ENCODE measurements at places on chromosomes 11 and 22.

GRCh38 chr22:41833369-41834004 lies 582 bp downstream of the SREBF2 start:
- peak; percentile 52 for DNase-seq

GRCh38 chr22:27454807-27455450 lies 346.6 kb downstream of the MN1 start:
- no peak for DNase-seq

- DNase-seq: peak; percentile 79
Measured at GRCh38 chr11:125517116-125517770, 21.2 kb upstream of the FEZ1 start.

DNA sequence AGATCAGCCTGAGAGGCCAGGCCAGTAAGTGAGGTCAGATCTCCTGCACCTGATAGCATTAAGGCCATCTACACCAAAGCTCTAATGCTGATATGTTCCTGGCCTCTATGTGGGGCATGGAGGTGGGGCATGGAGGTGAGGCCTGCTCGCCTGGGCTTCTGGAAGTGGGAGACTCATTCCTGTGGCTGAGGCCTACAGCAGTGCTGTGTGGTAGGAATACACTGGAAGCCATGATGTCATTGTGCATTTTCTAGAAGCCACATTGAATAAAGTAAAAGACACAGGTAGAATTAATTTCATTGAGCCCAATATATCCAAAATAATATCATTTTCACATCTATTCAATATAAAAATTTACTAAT lies 2.7 kb downstream of the PNPLA3 start:
- DNase-seq: no peak

DNA sequence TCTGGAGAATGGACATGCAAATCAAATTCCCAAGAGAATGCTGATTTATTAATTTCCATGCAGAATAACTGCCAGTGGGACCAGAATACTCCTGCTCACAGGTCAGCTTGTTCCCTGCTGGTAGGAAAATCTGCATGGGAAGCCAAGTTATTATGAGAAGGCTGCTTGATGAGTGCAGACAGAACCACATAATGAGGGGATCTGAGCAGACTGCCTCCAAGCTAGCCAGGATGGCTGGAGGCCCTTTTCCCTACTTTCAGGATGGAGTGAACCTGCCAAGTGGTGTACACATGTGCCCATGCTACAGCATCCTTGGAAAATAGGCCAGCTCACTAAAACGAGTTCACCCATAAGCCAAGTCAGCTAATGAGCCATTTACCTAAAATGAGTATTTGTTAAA lies 55.2 kb upstream of the ZBED5 start:
- DNase-seq: no peak

DNA sequence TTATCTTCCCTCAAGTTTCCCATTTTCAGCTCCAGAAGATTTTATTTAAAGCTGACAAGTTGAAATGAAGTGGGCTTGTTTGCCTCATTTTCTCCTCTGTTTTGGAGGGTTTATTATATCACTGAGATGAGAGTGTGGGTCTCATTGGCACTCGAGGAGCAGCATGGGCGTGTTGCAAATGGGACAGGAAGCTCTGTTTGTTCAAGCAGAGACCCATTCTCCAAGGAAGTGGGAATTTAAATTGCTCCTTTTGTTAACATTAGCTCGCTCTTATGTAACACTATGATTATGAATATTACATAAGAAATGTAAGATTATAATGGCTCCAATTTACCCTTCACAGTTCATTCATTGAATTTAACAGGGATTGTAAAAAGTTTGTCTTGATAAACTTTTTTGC lies 317.7 kb upstream of the CTSC start:
- no peak for DNase-seq

- no peak for DNase-seq
Measured at GRCh38 chr11:36743039-36743438, 145.0 kb upstream of the RAG2 start.

DNA sequence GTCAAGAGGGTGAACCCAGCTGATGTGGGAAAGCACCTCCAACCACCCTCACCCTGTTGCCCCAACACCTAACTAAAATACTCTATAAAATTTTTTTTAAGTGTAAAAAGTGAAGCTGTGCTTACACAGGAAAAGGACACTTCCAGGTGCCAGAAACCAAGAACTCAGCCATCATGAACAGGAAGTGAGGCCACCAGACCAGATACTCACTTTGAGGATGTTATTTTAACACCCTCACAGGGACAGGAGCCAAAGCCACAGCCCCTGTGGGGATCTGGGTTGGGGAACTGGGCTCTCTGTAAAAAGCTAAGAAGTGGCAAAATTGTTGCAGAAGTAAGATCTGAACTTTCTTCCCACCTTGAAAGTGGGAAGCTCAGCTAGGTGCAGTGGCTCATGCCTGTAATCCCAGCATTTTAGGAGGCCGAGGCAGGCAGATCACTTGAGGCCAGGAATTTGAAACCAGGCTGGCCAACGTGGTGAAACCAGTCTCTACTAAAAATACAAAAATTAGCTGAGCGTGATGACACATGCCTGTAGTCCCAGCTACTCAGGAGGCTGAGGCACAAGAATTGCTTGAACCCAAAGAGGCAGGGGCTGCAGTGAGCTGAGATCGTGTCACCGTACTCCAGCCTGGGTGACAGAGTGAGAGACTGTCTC lies 3.8 kb downstream of the RSPH14 start:
- DNase-seq: peak; percentile 12

- DNase-seq: no peak
Measured at GRCh38 chr11:82930229-82930628, 28.7 kb downstream of the DDIAS start.

DNA sequence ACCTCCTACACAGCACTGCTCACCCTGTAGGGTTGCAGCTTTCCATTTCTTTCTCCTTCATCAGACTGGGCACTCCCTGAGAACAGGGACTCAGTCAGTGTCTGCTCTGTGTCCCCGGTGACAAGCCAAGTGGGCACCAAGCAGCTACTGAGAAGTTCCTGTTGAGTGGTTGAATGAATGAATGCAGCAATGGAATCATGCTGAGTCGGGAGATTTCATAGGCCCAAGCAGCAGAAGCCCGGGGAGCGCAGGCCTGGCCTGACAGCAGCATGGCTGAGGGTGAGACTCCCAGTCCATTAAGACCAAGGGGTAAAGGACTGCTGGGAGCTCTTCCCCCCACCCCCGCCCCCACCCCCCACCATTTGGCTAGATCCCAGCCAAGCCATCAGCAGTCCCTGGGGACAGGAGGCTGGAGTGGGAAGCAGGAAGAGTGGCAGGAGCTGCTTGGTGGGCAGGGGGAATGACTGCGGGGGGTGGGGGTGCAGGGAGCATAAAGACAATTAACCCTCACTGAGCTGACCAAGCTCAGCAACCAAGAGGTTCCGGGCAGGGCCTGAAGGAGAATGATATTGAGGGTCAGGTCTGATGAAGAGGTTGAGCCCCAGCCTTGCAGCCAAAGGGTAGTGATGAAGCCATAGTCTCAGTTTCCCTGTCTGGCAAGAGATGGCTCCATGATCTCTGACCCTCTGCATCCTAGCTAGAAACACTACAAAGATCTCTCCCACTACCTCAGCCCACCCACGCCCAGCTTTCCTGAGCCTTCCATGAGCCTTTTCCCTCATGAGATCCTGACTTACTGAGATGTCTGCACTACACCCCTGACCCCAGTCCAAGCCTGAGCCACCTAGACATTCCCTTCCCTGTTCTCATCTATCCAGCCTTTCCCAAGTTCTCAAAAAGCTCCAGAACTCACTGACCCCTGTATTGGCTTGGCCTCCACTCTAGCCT lies 2.8 kb downstream of the PDE2A start:
- no peak for DNase-seq

DNA sequence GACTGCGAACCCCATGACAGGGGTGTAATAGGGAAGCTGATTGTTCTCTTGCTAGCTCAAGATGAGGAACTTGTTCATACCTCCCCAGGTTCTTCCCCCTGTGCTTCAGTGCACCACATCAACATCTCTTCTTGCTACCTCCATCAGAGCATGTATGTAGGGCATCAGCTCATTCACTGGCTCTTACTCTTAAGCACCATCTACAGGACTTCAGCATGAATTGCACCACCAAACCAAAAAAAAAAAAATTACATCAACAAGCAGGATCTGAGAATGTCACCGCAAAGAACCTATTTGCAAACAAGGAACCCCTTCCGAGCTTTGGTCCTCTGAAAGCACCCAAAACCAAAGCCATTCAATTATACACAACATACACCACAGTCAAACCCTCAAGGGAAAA lies 2226.5 kb upstream of the RAG2 start:
- no peak for DNase-seq

DNA sequence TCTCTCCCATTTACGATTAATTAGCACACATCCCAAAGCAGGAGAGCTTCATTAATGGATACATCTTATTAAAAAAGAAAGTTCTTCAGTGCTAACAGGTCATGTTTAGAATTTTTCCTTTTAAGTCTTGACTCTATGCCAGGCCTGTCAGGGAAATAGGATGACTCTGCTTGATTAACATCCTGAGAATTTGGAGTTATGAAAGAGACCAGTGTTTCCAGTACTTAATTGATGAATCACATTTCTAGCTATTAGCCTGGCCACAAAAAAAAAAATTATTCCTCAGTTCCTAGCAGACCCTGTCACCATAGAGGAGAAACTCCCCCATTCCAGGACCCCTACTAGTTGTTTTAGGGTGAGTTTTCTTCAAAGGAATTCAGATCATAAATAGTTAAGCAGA lies 23.6 kb upstream of the ME3 start:
- no peak for DNase-seq

DNA sequence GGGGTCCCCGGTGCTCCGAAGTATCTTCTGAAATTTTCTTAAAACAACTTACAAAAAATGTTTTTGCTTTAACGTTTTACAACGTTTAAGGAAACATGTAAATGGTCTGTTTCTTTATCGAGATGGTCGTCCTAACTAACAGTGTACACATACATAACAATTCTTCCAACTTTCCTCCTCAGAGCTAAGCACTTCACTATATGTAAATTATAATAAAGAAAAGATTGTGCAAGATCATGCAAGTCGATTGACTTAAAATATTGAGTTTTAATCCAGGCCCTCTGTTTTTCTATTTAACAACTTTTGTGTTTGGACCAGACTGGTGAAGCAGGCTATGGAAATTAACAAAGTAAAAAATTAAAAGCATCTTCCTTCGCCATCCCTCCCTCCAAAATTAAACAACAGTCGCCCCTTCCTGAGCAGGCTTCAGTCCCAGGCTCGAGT lies 4.9 kb downstream of the ALX4 start:
- DNase-seq: no peak

DNA sequence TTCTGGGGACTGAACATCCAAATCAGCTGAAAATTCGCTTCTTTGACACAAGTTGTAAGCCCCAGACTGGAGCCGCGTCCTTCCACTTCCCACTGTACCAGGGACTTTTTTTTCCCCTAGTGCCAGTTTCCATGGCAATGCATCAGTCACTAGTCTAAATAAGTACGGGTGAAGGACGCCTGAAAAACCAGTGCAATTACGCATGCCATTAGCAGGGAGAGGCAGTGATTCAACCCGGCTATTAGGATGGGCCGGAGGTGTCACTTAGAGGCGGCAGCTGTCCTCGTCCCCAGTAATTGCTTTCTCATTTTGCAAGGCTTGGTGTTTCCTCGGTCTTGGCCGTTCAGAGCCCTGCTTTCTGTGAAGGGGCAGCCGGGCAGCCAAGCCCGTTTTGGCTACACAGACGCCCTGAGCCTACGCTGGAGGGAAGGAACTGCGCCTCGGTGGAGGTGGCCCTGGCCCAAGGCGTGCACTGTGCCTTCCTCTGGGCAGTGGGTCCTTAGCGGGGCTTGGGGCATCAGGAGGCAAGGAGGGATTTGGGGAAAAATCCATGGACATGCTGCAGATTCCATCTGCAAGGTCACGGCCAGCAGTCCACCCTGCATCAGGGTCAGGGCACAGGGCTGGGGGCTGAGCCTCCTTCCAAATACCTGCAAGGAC lies 319.7 kb downstream of the CTTN start:
- DNase-seq: no peak

- DNase-seq: peak; percentile 72
Measured at GRCh38 chr11:10450462-10451425, 4.3 kb upstream of the AMPD3 start.

- DNase-seq: no peak
Measured at GRCh38 chr11:21933095-21933494, 259.8 kb upstream of the ANO5 start.

DNA sequence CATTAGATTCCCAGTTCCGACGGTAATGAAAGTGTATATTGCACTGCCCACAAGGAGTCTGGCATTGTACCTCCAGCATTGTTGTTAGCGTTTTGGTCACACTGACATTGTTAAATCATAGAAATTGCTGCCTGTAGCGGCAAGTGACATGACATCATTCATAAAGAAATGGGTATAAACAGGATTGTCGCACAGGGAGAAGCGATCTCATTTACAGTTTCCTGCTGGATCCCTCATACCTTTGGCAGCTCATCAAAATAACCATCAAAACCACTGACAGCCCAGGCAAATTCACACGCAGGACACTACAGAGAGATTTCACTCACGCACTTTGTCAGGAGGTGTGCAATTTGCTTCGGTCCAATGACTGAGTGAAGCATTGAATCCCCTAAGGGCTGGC lies 3.5 kb downstream of the HTR3B start:
- DNase-seq: no peak

DNA sequence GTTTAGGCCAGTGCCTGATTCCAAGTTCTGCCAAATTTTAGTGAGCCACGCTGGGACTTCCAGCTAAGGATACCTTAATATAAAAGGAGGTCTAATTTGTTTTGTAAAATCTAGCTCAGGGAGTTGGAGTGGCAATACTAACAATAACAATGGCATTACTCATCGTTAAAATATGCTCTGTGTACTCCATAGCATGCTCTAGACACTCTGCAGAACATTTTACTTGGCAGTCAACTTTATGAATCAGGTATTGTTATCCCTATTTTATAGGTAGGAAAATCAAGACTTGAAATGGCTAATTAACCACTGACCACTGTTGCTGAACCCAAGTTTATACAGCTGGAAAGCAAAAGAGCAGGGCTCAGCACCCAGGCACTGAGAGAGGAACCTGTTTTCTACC lies 485.0 kb upstream of the KIRREL3 start:
- DNase-seq: no peak

DNA sequence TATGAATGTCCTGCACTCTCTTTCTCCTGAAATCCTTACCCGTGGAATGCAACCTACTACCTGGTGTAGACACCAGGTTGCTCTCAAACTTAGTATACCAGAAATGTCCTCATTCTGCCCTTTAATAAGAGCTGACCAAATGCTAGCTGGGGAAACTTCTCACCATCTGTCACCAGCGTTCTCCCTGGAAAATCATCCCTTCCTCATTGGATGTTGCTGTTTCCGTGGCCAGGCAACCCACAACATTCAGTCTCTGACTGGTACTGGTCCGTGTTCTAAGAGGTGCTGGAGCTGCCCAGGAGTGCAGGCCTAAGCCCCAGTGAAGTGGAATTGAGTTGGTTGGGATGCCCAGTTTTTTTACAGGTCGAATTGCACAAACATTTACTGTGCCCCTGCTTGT lies 40.7 kb upstream of the RAB1B start:
- DNase-seq: no peak

- no peak for DNase-seq
Measured at GRCh38 chr22:30309951-30310741, 16.6 kb downstream of the TBC1D10A start.

DNA sequence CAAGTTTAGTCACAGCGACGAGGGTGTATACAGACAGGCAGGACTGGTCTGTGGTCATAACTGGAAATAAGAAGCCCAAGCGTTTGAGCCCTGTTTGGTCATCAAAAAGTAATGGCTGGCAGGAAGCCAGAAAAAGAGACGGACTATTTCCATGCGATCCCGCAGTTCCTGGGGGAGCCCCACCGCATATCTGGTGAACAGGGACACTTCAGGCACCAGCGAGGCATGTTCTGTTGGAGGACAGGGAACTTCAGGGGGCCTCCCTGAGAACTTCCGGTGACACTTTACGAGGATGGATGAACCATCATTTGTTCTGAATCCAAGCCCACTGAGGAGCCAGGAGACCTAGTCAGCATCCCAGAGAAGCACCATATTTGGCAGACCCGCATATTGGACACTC lies 29.7 kb upstream of the TRIM29 start:
- no peak for DNase-seq
